Smooth muscle cell of the coronary artery (primary cell): ENCODE measurements at places on chromosomes 16 and 17. TPM values are rescaled to one million over a fixed set of nuclear protein-coding genes. Genes with fewer than 3 reads are reported as not detected.

Gene TBX2
- total RNA-seq: 3.5 and 6.4 TPM in 2 replicates

Gene TMEM101
- 68.7 and 110 TPM in 2 replicates for total RNA-seq

Gene ARHGAP27
- total RNA-seq: 1.1 and 2.3 TPM in 2 replicates

Gene RAB11FIP3
- 12.7 and 21.5 TPM in 2 replicates for total RNA-seq

Gene MARVELD3
- total RNA-seq: not detected in 2 replicates

Gene BMERB1
- total RNA-seq: 20.1 and 64.9 TPM in 2 replicates

Gene HIGD1B
- not detected in 2 replicates for total RNA-seq

Gene CCDC78
- total RNA-seq: 0.82 and 0.98 TPM in 2 replicates

Gene OR1A1
- not detected in 2 replicates for total RNA-seq

Gene KAT8
- total RNA-seq: 26.2 and 26.8 TPM in 2 replicates

Gene TBC1D3L
- 1.9 and 2.5 TPM in 2 replicates for total RNA-seq

Gene LCMT1
- total RNA-seq: 31.5 and 34.3 TPM in 2 replicates

Gene OR3A2
- total RNA-seq: not detected in 2 replicates

Gene NKIRAS2
- total RNA-seq: 17.3 and 27.1 TPM in 2 replicates

Gene PIPOX
- 1.4 and 1.9 TPM in 2 replicates for total RNA-seq
